ENCODE measurements at places on chromosomes 6 and 20.

- peak; percentile 19 for DNase-seq
Measured at GRCh38 chr6:83252719-83253118, 59.6 kb downstream of the RWDD2A start.

DNA sequence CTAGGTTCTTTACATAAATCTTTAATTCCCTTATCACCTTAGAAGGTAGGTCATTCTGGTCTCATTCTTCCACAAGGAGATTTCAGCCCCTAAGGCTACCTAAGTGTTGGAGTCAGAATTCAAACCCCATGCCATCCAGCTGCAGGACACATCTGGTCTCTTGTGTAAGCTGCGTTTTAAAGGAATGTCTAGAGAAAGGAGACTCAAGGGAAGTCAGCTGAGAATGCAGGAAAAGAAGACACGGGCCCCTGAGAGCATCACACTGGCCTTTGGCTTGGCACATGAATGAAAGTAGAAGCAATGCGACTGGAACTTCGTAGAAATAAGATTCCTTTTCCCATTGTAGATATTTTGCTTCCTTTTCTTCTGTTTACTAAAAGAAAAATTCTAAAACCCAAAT is 76.7 kb upstream of the SYNJ2 start:
- no peak for DNase-seq

- peak; percentile 62 for DNase-seq
Measured at GRCh38 chr6:136317021-136317694, 27.5 kb upstream of the BCLAF1 start.

- no peak for DNase-seq
Measured at GRCh38 chr6:51913265-51913664, 174.1 kb downstream of the PKHD1 start.

- DNase-seq, result no peak
Measured at GRCh38 chr6:157273756-157274470, 49.4 kb downstream of the TMEM242 start.

DNA sequence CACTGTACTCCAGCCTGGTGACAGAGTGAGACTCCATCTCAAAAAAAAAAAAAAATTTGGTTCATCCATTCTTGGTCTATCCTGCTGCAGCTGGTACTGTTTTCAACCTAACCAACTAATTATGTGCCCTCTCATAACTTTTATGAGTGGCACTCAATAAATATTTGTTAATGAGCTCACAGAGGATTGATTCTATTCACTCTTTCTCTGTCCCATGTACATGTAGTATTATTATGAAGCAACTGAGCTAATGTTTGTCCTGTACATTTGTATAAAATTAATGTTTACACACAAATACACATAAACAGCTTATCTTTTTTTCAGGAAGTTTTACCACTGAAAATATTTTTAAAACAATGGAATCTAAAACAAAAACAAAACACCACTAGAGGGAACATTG is 10.1 kb downstream of the RIPOR2 start:
- no peak for DNase-seq

DNA sequence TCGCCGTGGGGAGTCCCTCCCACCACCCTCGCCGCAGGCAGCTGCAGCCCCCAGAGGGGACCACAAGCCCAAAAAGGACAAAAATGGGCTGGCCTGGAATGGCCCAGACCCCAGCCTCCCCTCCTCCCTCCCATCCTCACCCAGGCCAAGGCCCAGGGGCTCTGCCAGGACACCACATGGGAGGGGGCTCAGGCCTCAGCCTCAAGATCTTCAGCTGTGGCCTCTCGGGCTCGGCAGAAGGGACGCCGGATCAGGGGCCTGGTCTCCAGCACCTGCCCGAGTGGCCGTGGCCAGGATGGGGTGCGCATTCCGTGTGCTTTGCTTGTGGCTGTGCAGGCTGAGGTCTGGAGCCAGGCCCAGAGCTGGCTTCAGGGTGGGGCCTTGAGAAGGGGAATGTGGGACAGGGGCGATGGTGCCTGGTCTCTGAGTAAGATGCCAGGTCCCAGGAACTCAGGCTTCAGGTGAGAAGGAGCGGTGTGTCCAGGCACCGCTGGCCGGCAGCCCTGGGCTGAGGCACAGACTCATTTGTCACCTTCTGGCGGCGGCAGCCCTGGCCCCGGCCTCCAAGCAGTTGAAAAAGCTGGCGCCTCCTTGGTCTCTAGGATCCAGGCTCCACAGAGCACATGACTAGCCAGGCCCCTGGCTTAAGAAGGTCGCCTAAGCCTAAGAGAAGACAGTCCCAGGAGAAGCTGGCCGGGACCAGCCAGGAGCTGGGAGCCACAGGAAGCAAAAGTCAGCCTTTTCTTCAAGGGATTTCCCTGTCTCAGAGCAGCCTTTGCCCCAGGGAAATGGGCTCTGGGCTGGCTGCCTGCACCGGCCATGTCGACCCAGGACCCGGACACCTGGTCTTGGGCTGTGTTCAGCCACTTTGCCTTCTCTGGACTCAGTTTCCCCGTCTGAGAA is 35.2 kb upstream of the MRGBP start:
- DNase-seq, result no peak

DNA sequence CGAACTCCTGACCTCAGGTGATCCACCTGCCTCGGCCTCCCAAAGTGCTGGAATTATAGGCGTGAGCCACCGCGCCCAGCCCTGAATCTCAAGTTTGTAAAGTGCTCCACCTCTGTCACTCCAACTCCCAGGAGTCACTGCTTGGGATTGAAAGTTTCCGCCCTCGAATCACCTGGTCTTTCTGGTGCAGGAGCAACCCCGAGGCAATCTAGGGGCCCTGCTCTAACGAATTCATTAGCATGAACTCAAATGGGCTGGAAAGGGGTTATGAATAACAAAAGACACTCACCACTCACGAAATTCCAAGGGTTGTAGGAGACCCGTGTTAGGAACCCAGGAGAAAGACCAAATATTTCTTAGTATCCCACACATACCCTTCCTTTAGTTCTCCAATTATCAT is 26.1 kb downstream of the RBCK1 start:
- no peak for DNase-seq

DNA sequence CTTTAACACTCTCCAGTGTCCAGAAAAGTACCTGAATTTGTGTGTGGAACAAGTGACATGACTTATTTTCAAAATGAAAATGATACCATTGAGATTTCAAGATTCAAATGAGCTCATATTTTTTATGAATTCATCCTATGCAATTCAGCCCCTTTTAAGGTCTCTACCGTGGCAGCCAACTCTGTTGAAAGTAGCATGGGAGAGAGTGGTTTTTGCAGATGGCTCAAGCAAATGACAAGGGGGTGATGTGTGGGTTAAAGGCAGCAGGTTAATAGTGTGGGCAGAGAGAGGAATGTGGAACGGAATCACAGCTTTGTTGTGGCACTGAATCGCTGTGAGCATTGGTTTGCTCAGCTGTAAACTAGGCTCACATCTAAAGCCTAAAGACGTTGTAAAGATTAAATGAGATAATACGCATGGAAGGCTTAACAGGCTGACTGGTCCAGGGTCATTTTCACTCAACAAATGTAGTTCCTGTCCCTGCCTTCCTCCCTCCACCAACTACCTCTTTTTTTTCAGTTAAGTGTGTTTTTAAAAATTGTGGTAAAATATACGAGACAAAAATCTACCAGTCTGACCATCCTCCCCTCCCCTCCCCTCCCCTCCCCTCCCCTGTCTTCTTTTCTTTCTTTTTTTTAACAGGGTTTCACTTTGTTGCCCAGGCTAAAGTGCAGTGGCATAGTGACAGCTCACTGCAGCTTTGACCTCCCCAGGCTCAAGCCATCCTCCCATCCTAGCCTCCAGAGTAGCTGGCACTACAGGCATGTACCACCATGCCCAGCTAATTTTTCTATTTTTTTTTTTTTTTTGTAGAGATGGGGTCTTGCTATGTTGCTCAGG is 114.7 kb upstream of the ZNF217 start:
- peak; percentile 23 for DNase-seq

GRCh38 chr6:98054453-98054852 is 771.4 kb upstream of the MMS22L start:
- no peak for DNase-seq
